Activated CD8-positive, alpha-beta memory T cell treated with anti-CD3 and anti-CD28 coated beads for 1 hour (primary cell): ENCODE measurements at places on chromosomes 1 and 21.

GRCh38 chr1:5971471-5972197 lies 20.6 kb downstream of the NPHP4 start:
- DNase-seq = no peak

DNA sequence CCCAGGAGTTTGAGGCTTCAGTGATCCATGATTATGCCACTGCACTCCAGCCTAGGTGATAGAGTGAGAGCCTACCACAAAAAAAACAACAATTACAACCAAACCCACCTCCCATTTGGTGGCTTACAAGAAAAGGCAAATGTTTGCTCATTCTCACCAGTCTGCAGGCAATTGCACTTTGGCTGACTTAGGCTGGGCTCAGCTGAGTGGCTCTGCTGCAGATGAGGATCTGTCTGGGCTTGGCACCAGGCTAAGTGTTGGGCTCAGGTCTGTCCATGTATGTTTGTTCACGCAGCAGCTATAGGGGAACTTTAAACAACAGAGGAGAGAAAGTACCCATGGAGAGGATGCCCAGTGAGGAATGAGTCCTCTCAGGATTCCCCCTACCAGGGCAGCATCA lies 28.0 kb upstream of the COA6 start:
- DNase-seq = no peak

DNA sequence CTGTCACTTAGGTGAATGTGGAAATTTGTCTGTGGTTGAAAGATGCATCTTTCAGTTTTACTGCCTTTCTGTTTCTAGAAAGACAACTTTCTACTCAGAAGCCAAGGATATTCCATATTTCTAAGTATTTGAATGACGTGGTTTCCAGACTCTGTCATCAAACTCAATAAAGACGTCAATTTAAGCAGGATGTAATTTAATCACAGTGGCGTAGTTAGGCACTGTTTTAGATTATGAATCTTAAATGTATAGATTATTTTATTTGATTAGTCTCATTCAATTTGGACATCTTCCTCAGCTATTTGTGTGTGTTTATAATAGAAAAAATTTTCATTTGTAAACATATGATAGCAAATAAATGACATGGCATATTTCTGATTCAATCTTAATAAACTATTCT lies 298.9 kb downstream of the RYR2 start:
- no peak for DNase-seq

GRCh38 chr1:85581802-85582686 lies 1.5 kb downstream of the CCN1 start:
- no peak for DNase-seq

- no peak for DNase-seq
These were observed 277.1 kb downstream of the ST6GALNAC3 start for GRCh38 chr1:76351655-76352054.

GRCh38 chr1:219476716-219477115 lies 136.2 kb downstream of the ZC3H11B start:
- DNase-seq = no peak

GRCh38 chr21:38938343-38938742 lies 132.6 kb downstream of the ETS2 start:
- no peak for DNase-seq

GRCh38 chr1:145993618-145994390 lies 2.6 kb downstream of the TXNIP start:
- DNase-seq = no peak

DNA sequence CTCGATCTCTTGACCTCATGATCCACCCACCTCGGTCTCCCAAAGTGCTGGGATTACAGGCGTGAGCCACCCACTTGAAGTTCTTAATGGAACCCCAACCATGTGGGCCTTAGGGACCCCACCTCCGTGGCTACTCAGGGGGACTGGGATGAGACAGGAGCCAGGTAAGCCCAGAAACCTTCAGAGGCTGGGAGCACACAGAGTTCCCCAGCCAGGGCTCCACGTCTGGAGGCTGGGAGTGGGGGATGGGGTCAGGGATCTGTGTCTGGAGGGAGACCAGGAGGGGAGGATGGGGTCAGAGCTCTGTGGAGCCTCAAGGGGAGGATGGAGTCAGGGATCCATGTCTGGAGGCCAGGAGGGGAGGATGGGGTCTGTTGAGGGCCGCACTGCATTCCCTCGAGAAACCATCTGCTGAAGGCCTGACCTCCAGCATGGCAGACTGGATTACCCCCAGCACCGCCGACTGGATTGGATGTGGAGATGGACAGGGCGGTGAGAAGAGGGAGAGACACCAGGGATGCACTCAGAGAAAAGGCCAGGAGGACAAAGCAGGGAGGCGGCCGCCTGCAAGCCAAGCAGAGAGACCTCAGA lies 2.1 kb upstream of the FTCD start:
- DNase-seq = no peak

DNA sequence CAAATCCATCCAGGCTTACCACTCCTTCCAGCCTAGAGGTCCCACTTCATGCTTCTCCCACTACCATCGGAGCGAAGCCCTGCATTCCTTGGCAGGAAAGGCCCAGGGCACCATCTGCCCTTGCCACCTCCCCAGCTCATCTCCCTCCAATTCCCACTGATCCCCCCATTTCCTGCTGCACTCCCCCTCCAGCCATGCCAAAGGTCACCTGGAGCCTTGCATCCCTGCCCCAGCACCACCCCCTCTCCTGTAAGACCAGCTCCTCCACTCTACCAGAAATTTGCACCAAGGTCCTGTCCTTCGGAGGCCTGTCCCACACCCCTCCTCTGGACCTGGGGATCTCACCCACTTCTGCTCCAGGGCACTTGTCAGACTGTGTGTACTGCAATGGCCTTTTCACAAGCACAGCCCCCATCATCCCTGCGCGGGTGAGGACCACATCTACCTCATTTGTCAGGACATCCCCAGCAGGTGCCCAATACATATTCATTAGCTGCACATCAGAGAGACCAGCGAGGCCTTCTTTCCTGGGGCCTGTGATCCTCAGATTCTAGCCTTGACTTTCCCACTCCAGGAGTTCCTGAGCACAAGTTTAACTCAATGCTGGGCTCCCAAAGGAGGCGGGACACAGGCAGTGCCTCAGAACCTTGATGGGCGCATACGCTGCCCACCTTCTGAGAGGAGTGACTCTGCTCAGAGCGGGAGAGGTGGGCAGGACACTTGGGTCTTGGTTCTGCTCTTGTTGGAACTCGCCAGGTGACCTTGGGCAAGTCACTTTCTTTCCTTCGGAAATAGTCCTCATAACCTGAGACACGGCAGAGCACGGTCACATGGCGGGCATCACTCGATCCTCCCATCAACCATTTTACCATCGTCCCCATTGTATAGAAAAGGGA lies 49.9 kb upstream of the EDN2 start:
- no peak for DNase-seq

- DNase-seq = no peak
These were observed 105.0 kb downstream of the FNBP1L start for GRCh38 chr1:93552741-93553455.

GRCh38 chr1:113142791-113143190 lies 69.8 kb downstream of the LRIG2 start:
- DNase-seq = no peak

DNA sequence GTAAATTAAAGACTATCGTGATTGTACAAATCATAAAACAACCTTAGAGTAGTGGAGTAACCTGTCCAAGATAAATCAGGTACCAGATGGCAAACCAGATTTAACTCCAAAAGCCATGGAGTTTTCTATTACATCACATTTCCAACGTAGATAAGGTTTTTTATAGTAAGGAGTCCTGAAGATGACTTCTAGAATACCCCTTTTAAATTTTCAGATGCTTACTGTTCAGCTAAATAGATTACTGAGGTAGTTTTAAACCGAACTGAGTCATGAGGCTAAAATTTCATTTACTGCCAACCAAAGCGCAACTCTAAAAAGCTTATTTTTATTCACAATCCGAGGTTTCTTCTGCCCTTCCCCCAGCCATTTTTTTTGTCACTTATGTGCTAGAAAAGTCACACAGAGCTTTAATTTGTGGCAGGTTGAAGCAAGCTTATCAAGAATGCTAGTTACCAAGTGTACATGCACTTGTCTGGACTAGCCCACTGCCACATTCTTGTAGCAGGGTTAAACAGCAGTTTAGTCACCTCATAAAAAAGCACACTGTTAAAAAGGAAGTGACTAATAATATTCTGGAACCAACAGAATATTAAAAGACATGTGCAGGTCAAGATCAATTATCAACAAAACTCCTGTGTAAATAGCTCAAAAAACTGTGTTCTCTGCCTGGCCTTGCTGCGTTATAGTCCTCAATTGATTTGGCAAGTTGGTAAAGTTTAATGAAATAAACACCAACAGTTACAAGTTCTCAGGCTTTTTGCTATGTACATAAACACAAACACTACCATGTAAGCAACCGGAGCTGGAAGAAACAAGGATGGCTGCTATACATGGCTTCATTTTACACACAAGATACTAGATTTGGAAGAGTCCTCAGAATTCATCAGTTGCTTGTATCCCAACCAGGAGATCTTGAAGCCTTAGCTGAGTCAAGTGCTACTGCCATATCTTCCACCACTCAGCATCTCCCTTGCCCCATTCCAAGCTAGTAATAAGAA lies 180.3 kb upstream of the DMRTA2 start:
- no peak for DNase-seq

DNA sequence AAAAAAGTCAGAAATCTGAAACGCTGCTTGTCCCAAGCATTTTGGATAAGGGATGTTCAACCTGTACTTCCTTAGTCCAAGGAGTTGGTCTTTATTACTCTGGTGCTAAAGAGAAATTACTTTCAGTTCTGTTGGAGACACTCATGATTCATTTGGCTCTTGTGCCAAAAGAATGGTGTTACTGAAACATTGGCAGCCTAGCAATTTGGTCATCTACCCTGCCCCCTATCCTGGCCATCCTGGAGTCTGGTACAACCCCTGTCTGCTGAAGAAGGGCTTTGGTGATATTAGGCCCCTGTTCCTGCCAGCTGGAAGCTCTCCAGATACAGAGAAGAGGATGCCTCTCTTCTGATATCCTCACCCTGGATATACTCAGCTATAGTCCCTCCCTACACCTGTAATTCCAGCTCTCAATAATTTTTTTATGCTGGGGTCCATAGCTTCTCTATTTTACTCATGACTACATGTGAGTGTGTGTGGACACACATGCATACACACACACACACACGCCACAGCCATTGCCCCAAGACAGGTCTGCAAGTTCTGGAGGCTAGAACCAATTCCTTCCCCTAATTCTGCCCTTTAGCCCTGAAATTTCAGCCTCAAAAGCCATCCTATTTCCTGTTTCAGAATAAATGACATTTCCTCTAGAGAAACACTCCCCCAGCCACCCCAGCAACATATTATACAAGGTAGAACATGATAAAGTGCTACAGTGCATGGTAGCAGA lies 40.0 kb downstream of the LHX8 start:
- DNase-seq = no peak

- DNase-seq = no peak
These were observed 15.0 kb downstream of the TM2D1 start for GRCh38 chr1:61709908-61710289.

DNA sequence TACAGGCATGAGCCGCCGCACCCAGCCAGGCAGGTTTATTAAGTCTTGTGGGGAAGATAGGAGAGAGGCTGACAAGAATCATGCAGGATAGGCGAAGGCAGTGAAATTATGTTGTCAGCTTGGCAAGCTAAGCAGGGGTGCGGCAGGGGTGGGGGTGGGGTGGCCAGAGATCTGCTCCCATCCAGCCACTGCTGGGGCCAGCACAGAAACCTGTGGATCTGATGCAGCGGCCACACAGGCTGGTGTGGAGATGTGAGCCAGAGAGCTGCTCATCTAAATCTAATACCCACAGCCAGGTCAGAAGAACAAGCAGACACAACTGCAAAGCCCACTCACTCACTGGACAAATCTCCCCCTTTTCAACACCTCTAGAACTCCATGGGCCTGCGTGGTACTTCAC lies 68.7 kb downstream of the KCTD3 start:
- DNase-seq = no peak

DNA sequence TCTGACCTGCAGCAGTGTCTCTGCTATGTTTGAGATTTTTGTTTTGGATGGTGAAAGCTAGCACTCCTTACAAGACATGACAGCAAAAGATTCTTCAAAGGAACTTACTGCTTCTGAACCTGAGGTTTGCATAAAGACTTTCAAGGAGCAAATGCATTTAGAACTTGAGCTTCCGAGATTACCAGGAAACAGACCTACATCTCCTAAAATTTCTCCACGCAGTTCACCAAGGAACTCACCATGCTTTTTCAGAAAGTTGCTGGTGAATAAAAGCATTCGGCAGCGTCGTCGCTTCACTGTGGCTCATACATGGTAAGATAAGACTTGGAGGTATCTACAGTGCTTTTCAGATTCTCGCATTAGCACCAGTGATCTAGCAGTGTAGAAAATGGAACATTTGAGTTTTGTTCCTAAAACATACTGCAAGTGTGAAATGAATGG lies 200.2 kb downstream of the PDE4B start:
- no peak for DNase-seq

DNA sequence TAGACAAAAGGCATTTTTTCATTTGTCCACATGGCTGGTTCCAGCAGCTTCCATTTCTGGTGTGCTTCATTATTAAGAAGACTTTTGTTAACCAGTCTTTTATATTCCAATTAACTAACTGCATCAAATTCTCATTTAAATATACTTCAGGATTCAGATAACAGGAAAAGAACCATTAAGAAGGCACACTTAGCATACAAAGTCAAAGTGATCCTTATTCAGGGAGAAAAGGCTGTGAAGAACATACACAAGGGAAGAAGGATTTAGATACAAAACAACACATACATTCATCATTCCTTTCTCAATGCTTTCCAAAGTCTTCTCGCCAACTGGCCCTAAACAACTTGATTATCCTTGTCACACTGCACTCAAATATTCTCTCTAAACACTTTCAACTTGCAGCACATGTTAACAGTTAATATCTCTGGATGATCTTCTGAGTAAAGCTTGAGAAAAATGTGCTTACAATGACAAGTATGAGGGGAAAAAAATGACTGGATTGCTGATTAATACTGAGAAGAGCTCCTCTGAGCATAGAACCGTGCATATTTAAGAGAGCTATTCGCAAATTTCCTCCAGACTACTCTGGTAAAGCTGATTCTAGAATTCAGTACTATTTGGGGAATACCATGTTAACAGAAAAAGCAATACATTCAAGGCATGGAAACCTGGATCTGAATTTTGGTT lies 225.2 kb upstream of the TNR start:
- DNase-seq = no peak

DNA sequence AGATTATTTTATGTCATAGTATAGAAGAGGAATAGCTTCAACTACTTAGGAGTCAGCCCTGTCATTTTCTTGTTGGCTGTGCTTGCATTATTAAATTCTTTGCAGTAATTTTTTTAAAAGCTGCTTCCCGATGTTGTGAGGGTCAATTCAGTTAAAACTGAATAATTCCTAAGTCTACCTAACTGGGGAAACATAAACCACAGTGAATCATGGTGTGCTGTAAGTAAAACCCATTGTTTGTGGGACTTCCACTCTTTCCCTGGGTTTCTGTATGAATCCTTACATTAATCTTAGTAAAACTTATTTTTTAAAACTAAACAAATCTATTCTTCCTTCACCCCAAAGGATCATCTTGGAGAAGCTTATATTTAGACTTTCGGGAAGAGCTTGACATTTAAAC lies 4.4 kb downstream of the SUCO start:
- no peak for DNase-seq
